ENCODE measurements at places on chromosomes 4 and X.

GRCh38 chrX:136497556-136498052 lies at the start of gene HTATSF1:
HTATSF1 (plus strand) TSS chrX:136497592; CDS start chrX:136497685, 93 bp downstream.
- DNase-seq, result no peak

DNA sequence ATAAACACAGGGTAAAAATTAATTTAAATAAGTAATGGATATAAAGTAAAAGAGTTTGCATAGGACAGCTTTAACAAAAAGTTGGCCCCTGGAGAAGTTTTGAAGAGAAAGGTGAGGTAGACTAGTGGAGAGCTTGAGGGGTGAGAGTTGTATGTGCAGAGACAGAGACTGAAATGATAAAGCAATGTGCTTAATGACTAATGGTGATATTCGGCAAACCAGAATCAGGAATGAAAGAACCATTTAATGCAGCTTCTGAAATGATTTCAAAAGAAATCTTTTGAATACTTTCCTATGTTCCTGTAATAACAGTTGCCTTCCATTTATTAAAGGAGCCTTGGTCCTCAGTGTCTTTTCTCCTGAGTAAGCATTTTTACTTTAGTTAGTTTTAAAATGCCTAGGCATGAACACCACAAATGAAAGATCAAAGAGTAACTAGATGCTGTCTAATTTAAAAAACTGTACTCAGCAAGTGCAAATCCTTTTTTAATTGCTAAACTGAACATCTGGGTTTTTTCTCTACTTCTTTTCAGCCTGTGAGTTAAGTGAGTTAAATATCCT lies 28.5 kb downstream of the CAMK2D start:
- no peak for DNase-seq

DNA sequence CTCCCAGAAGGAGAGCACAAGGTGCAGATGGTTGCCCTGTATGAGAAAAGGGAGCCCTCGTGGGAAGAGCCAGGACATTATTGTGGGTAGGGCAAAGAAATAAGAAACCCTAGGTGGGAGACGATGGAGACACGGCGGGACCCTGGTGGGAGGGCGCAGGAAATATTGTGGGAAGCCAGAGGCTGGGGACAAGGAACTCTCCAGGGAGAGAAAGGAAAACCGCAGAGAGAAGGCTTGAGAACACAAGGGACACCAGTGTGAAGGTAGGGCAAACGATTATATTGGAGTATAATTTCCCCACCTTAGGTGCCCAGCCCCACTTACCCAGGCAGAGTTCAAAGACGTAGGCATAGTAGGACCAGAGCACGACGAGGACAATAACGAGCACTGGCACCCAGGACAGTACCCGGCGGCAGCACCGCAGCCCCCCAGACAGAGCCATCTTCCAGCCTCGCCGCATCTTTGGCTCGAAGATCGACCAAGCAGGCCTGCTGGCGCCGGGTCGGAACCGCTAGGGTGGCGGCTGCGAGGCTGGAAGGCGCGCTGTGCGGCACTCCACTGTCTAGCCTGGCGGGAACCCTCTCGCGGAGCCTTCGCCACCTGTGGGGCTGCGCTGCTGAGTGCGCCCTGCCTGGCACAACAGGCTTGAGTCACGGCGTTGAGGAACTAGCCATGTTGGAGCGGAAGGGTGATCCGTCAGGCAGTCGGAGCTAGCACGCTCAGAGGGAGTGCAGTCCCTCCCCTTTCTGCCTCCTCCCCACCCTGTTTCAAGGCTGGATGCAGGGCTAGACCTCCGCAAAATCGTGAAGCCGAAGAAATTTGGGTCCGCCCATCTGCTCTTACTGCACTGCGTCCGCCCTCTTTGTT lies at the start of gene ZDHHC15:
Gene ZDHHC15, minus strand, starts transcription at position 473 of the 867 bp plus-strand sequence. Its CDS starts 13 bp downstream, at position 460.
- DNase-seq, result no peak

DNA sequence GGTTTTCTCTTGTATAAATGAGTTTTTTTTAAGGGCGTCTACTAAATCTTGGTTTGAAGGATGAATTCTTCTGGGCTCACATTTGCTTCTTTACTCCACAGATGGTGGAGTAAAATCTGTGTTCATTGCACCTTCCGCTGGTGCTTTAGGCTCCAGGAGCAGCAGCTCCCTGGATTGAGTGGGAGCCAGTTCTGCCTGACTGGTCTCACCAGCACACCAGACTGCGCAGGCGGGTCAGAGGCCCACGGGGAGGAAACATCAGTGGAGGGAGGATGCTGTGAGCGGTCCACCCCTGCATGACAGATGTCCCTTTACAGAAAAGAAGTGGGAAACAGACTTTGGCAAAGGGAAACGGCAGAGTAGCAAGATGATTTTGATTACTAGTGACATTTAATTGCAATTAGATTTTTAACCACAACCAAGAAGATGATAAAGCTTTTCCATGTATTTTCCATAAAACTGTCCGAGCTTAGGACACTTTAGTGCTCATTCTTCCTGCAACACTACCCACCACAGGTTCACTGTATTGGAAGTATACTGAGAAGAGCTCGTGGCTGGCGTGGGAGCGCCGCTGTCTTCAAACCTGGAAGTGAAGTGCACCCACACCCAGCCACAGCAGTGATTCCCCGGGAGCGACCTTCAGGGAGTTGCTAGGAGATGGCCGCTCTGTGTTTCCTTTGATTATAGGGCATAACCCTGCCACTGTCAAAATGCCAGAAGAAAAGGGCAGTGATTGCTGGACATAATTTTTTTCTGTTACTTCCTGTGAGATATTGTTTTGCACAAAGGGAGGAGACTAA lies 95.2 kb downstream of the SORBS2 start:
- no peak for DNase-seq

GRCh38 chrX:133880032-133880443 lies 105.4 kb downstream of the GPC3 start:
- DNase-seq, result no peak

GRCh38 chr4:113952452-113953029 lies 26.9 kb downstream of the ARSJ start:
- no peak for DNase-seq

DNA sequence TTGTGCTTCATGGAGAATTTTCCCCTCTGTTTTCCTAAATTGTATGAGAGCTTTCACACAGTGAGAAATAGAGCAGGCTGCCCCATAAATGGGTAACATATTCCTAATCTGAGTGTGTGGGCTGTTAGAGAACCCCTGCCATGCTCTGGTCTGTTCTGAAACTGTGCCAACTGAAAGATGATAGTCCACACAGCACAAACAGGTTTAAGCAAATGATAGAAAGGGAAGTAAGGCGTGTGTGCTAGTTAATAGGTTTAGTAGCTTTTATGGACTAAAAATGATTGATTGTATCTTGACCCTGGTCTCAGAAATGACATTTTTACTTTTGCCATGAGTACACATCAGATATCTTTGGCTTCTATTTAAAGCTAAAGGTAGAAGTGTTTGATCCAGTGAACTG lies 106.2 kb downstream of the PRRG1 start:
- DNase-seq, result no peak

GRCh38 chr4:126386512-126386911 lies 1071.8 kb downstream of the FAT4 start:
- no peak for DNase-seq

- no peak for DNase-seq
Observed at GRCh38 chr4:113645771-113646441, 115.6 kb downstream of the CAMK2D start.

- no peak for DNase-seq
Observed at GRCh38 chr4:102585329-102585728, 84.2 kb downstream of the NFKB1 start.

GRCh38 chr4:159443975-159444374 lies 341.1 kb downstream of the RAPGEF2 start:
- no peak for DNase-seq

- DNase-seq, result no peak
Observed at GRCh38 chrX:78119521-78120227, 15.6 kb downstream of the PGK1 start.

DNA sequence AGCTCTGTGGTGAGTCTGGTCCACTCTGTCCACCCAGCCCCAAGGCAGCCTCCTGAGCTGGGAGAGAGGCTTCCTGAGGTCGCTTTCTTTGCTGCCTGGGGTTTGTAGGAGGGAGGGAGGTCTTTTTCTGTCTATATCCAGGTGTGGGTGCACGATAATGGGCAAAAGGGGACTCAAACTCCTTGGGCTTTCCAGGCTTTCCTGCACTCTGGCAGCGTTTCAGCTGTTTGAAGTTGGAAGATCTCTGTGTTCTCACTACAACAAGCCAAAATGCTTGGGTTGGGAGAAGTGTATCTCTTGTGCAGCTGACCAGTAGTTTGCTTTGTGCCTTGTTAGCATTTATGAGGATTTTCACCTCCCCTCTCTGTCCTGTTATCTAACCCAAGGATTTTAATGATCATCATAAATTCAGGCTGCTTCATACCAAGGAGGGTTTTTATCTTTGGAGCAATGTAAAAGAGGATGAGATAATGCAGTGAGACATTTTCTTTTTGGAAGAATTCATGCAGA lies 126.3 kb downstream of the REPS2 start:
- no peak for DNase-seq

GRCh38 chr4:83759611-83760010 lies 223.7 kb downstream of the GPAT3 start:
- DNase-seq, result no peak

DNA sequence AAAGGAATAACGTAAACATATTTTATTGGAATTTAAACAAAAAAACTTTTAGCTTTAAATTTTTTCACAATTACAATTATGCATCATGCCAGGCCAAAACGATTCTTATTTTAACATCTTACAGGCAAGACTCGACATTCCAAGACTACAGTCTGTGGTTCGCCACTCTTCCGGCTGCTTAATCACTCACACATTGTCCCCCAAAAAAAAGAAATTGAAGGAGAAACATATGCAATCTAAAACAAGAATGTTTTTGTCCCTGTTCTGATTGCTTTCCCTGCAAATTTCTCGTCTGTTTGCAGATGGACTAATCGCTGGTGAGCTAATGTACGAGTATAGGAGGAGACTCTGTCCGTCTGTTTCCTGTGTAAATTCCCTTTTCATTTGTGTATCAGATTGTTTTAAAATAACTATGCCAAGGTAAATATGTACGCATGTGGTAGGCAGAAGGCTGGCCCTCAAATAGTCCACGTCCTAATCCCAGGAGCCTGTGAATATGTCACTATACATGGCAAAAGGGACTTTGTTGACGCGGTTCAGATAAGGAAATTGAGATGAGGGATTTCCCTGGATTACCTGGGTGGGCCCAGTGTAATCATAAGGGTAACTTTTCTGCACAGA lies 37.7 kb upstream of the MTNR1A start:
- DNase-seq, result no peak

GRCh38 chrX:70525733-70526132 lies 81.1 kb downstream of the DLG3 start:
- no peak for DNase-seq

GRCh38 chr4:36292556-36293188 lies 11.3 kb downstream of the DTHD1 start:
- no peak for DNase-seq

- DNase-seq, result peak; percentile 7
Observed at GRCh38 chr4:184983672-184984356, 34.5 kb upstream of the HELT start.

DNA sequence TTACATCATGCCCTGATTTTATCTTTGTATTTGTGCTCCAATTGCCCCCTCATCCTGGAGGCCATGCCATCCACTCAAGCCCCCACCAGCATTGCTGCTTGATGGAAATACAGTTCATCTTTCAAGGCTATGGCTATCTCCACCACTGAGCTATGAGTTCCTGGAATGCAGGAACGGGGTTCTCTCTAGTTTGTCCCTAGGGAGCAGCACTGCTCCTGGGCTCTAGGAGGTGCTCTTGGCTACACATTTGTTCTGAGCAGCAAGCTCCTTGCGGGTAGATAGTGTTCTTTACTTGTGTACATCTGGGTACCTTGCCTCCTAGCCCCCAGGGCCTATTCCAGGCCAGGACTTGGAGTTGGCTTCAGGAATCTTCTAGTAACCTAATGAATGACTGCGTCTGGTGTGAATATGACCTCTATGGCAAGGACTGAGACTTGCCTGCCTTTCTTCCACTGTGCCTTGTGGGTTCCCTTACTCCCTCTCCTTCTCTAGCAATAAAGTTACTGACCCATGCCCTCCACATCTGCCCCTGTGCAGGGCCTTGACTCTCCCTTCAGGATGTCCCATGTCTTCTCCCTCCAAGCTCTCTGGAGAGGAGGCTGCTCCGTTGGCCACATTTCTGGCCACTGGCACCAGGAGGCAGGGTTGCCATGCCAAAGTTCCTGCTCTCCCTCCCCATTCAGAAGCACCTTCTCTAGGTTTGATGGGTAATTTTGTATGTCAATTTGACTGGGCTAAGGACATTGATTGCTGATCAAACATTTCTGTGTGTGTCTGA lies 7.6 kb downstream of the CITED1 start:
- no peak for DNase-seq

GRCh38 chrX:20445109-20445508 lies 178.4 kb upstream of the RPS6KA3 start:
- DNase-seq, result no peak

DNA sequence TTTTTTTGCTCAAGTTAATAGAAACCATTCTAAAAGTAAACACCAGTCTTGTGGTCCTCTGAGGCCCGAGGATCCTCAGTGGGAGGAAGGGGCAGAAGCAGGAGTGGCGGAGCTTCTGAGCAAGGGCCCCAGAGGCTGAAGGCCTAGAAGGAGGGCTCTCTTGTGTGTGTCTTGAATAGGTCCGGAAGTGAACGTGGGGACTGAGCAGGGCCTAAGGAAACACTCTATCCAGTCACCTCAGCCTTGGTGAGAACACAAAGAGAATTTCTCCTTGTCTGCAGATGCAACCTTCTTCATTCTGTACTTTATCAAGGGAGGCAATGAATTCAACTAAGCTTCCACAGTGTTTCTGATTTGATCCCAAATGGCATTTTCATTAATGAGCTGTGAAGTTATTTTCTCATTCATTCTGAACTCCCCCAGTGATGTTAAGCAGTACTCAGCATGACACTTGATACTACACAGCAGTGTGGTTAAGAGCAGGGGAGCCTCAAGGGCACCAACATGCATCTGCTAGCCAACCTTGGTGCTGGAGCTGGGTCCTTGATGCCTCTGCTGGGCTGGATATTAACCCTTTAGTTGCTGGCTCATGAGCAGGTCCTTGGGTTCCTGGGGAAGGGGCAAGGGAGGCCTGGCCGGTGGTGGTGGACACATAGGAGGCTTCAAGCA lies 64.7 kb downstream of the RBM47 start:
- no peak for DNase-seq

GRCh38 chrX:136227948-136228838 lies 23.0 kb downstream of the MAP7D3 start:
- DNase-seq, result no peak

- DNase-seq, result peak; percentile 48
Observed at GRCh38 chr4:148116264-148116663, 325.9 kb downstream of the NR3C2 start.

Data from HFF-Myc (cell line).